ENCODE measurements at places on chromosomes 12 and 14.

DNA sequence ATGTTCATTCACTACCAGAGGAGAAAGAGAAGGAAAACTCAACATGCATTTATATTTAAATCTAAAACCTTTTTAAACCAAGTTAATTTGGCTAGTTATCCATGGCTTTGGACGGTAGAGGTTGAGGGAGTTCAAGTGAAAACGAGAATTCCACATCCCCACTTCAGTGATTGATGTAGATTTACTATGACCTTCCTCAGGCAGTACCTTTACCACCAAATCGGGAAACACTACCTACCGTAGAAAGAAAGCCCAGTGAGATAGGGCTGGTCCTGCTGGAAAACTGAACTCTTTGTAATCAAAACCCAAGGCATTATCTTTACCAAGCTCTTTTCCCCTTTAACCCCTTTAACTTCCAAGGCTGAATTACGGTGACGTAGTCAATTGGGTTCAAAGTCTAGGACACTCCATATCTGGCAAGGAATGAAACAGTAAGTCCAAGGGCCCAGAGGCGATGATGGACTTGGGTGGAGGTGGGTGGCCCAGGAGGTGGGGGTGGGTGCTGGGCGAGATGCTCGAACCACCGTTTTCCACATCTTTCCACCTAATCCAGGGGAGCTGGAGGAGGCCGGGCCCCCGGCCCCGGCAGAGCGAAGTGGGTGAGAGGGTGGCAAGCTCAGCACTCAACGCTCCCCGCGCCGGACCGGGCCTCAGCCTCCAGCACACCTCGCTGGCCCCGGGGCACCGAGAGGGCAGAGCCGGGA, 618 bp downstream of the SEC23A start:
- DNase-seq = no peak

- DNase-seq = no peak
Observed at GRCh38 chr12:120118321-120119061, 1.9 kb upstream of the RAB35 start.

DNA sequence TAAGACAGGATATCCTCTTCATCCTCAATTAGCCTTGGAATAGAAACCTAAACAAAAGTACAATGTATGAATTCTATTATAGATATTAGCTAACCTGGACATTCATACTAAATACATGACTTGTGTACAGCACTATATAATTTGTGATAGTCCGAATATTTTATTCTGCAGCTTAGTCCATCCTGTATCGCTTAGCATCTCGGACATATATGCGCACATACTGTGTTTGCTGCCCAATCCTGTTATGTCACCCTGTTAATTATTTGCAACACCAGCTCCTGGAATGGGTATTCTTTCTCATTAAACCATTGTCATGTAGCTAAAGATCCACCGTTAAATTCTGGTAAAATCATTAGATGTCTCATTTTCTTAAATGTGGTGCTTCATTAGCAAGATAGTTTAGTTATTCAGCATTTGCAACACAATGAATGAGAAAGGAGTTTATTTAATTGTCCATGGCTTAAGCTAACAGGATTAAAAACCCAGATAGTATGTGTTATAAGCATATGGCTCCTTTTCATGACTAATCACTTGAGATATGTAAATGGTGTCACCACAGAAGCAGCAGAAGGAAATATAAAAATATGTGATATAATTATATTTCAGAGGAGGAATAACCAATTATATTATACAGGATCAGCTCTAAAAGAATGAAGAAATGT, 156.0 kb upstream of the ARHGAP5 start:
- DNase-seq = no peak

GRCh38 chr12:71236133-71236660, 78.4 kb upstream of the TSPAN8 start:
- no peak for DNase-seq

- no peak for DNase-seq
Observed at GRCh38 chr14:31449971-31450610, 7.2 kb downstream of the DTD2 start.

GRCh38 chr14:65631040-65631439, 218.5 kb downstream of the FUT8 start:
- DNase-seq = no peak
